ENCODE measurements at places on chromosomes 1 and 21. TPM values are rescaled to one million over a fixed set of nuclear protein-coding genes. Genes with fewer than 3 reads are reported as not detected.

DNA sequence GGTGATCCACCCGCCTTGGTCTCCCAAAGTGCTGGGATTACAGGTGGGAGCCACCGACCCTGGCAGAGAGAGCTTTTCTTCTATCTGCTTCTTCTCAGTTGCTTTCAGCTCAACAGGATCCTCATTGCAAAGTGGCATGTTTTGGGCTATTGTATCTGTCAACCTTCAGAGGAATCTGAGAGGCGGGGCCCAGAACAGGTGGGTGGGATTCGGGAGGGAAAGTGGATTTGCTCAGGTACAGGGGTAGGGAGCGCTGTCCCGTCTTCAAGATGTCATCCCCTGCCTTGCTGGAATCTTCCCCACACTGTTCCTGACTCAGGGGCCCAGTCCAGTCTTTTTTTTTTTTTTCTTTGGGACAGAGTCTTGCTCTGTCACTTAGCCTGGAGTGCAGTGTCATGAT, 26.9 kb upstream of the RCC2 start:
- H3K27me3 ChIP-seq: peaks cover 10% of the 10 kb centered on the region
- no peak for DNase-seq
- H3K27ac ChIP-seq: no peak overlapping the region
- no peaks in the 10 kb centered on the region for H3K36me3 ChIP-seq
- H3K4me3 ChIP-seq: no peak overlapping the region

DNA sequence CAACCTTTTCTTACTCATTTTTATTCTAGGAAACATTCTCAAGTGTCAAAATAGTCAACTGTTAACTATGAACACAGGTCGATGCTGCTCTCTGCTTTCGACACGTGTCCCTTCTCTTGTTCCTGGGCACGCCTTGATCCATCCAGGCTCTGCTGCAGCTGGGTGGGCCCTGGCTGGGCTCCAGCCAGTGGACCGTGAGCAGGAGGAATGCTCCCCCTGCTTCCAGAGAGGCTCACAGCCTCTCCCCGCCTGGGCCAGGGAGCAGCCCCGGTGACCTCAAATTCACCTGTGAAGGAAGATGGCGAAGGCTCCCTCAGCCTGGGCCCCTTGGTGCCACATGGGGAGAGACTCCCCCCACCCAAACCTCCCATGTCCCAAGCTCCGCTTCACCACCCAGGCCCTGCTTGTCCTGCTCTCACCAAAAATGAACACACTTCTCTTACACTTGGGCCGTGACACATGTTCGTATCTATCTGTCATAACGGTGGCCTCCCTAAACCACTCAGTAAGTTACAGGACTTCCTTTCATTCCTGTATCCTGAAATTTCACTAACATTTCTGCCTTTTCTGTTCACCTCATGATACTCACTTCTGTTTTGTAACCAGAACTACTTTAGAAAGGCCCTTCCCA, 24.6 kb upstream of the ADARB1 start:
- H3K36me3 ChIP-seq: peaks cover 3% of the 10 kb centered on the region
- no peak overlapping the region for H3K4me3 ChIP-seq
- peaks cover 18% of the 10 kb centered on the region for H3K27me3 ChIP-seq

- no peak overlapping the region for H3K27ac ChIP-seq
- peaks cover 18% of the 10 kb centered on the region for H3K4me1 ChIP-seq
- H3K27me3 ChIP-seq: peaks cover 99% of the 10 kb centered on the region
- H3K4me3 ChIP-seq: peak overlapping the region; percentile 26
These were observed 5.7 kb downstream of the LRRC71 start for GRCh38 chr1:156926175-156926574.

The SPRR2E gene
- not detected for total RNA-seq

- no peak overlapping the region for H3K27ac ChIP-seq
- peaks cover 3% of the 10 kb centered on the region for H3K36me3 ChIP-seq
- no peak overlapping the region for H3K4me3 ChIP-seq
- H3K27me3 ChIP-seq: peaks cover 4% of the 10 kb centered on the region
These were observed 87.8 kb downstream of the DNM3 start for GRCh38 chr1:171929121-171929520.

- H3K36me3 ChIP-seq: no peaks in the 10 kb centered on the region
- H3K27ac ChIP-seq: no peak overlapping the region
- DNase-seq: peak; percentile 62
These were observed 3.4 kb downstream of the ADGRB2 start for GRCh38 chr1:31760471-31761470.

The IL6R gene
- total RNA-seq: 0.09 TPM

DNA sequence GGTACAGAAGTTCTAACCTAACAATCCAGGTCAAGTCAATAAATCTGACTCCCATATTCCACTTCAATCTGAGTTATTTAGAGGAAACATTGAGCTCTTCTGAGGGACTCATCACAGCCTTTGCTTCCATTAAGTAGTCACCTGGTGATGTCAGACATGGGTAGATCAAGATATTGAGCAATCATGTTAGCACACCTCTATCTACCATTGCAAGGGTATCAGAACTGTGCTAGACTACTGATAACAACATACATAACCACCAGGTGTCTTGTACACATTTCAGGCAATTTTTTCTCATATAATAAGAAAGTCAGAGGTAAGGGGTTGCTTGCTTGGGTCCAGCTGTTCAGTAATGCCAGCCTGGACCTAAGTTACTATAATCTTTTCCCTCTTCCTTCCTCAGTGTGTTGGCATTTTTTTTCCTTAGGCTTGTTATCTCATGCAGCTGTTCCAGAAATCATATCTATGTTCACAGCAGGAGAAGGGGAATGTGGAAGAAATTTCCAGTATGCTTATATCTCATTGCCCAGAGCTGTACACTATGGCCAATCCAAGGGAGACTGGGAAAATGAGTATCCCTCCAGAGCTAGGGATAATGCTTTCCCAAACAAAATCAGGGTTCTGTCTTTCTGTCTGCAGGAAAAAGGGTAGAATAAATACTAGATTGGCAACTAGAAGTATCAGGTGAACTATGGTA, 52.3 kb downstream of the GRIK1 start:
- H3K36me3 ChIP-seq: no peaks in the 10 kb centered on the region
- H3K27ac ChIP-seq: no peak overlapping the region
- DNase-seq: no peak
- no peaks in the 10 kb centered on the region for H3K27me3 ChIP-seq

The DIO1 gene
- total RNA-seq: not detected

GRCh38 chr1:204327359-204327758, 32.4 kb downstream of the PLEKHA6 start:
- H3K27ac ChIP-seq: no peak overlapping the region
- H3K4me3 ChIP-seq: no peak overlapping the region
- H3K36me3 ChIP-seq: no peaks in the 10 kb centered on the region
- H3K4me1 ChIP-seq: peaks cover 26% of the 10 kb centered on the region
- no peaks in the 10 kb centered on the region for H3K27me3 ChIP-seq
- no peak for DNase-seq

DNA sequence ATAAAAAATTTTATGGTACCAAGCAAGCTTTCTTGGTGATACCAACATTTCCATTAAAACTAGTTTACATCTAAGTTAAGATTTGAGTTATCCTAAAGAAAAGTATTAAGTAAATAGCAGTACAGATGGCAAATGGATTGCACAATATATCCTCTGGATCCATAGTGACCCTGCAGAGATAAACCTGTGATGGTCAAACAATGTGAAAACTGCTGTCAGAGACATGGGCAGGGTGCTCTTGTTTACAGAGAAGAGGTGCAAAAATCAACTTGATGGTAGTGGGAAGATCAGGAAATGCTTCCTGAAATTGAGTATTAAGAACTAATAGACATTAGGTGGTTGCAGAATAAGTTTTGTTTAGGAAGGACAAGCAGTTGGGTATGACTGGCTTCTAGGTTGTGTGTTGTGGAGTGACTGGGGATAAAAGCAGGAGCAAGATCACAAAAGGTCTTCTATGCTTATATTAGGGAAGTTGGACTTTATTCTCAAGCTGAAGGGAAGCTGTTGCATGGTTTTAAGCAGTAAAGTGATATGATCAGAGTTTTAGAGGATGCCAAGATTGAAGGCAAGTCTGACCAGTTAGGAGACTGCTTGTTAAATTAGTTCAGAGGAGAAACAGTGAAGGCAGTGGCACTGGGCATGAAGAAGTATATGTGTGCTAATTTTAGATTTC, 9.9 kb downstream of the TTC3 start:
- DNase-seq: no peak
- H3K4me1 ChIP-seq: peaks cover 12% of the 10 kb centered on the region
- H3K27me3 ChIP-seq: no peaks in the 10 kb centered on the region
- peaks cover 9% of the 10 kb centered on the region for H3K36me3 ChIP-seq
- no peak overlapping the region for H3K4me3 ChIP-seq

GRCh38 chr1:176809292-176809691, 346.3 kb downstream of the PAPPA2 start:
- H3K4me1 ChIP-seq: peaks cover 12% of the 10 kb centered on the region
- H3K36me3 ChIP-seq: no peaks in the 10 kb centered on the region
- H3K4me3 ChIP-seq: no peak overlapping the region
- DNase-seq: no peak
- H3K27me3 ChIP-seq: no peaks in the 10 kb centered on the region

GRCh38 chr1:66951513-66951912, 26.7 kb downstream of the MIER1 start:
- DNase-seq: no peak
- no peaks in the 10 kb centered on the region for H3K4me1 ChIP-seq
- H3K27ac ChIP-seq: no peak overlapping the region

DNA sequence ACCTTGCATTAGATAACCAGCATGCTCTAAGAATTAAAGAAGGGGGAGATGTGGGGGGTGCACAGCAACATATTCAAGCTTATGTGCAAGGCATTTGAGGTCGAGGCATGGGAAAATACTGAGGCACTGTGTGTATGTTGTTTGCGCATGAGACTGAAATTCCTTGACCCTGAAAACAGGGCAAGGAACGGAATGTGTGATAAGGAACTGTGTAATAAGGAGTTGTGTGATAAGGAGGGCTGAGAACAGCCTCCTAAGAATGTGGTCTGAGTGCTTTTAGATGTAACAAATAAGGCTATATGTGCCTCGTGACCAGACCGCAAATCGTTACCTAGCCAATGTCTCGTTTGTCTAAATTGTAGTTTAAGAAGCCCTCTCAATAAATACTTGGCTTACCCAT, 26.5 kb upstream of the ITLN1 start:
- H3K4me3 ChIP-seq: no peak overlapping the region
- H3K27me3 ChIP-seq: peaks cover 6% of the 10 kb centered on the region
- no peak overlapping the region for H3K27ac ChIP-seq

The SH2D2A gene
- total RNA-seq: 1.0 TPM

- peak overlapping the region; percentile 99 for H3K27ac ChIP-seq
- H3K27me3 ChIP-seq: no peaks in the 10 kb centered on the region
- H3K4me1 ChIP-seq: peaks cover 28% of the 10 kb centered on the region
- no peak for DNase-seq
- peaks cover 12% of the 10 kb centered on the region for H3K36me3 ChIP-seq
These were observed 633 bp upstream of the RFX5 start for GRCh38 chr1:151347523-151348246.

The OR2T2 gene
- total RNA-seq: not detected

- no peaks in the 10 kb centered on the region for H3K4me1 ChIP-seq
- no peak for DNase-seq
- H3K36me3 ChIP-seq: no peaks in the 10 kb centered on the region
- no peaks in the 10 kb centered on the region for H3K27me3 ChIP-seq
- no peak overlapping the region for H3K4me3 ChIP-seq
These were observed 278.7 kb upstream of the DUSP10 start for GRCh38 chr1:222020553-222020952.

DNA sequence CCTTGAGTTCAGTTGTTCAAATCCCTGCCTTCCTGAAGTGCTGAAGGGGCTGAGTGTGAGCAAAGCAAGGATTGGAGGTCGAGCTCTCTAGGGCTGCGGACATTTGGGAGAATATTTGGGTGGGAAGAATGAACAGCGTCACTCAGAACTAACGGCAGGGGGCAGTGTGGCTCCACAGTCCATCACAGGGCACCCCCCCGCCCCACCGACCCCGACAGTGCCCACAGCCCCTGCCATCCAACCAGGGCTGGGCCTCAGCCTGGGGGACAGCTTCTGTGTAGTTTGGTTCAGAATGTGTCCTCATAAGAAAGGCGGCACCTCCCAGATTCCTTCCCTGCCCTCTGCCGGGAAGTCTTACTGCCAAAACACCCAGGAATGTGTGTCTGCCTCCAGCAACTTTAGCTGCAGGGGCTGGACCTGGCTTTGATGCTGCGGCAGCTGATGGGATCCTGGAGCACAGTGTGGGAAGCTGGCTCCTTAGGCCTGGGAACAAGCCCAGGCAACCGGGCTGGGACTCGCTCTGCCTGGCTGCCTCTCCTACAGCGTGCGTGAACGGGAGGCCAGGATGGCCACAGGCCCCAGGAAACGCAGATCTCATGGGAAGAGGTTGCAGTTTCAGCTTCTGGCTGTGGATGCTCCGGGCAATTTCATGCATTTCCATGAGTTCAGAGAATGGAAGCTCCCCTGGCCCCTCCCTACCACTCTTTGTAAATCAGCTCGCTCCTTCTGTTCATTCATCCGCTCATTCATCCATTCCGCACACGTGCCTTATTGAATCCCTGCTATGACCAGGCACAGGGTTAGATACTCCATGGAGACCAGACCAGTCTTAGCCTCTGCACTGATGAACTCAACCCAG, 104.9 kb upstream of the TMPRSS2 start:
- H3K4me3 ChIP-seq: no peak overlapping the region
- peak; percentile 72 for DNase-seq
- H3K27ac ChIP-seq: no peak overlapping the region
- peaks cover 13% of the 10 kb centered on the region for H3K4me1 ChIP-seq
